ENCODE measurements at places on chromosomes 1 and 21. TPM values are rescaled to one million over a fixed set of nuclear protein-coding genes. Genes with fewer than 3 reads are reported as not detected.

Gene FCRL4
- not detected for total RNA-seq

Gene PLA2G2F
- total RNA-seq, result not detected

Gene FCGR3B
- 0.13 TPM for total RNA-seq

Gene PLCH2
- total RNA-seq, result 0.35 TPM

Gene PROX1
- 6.9 TPM for total RNA-seq

Gene GPR61
- 1.4 TPM for total RNA-seq

Gene NTMT2
- total RNA-seq, result 1.8 TPM

Gene TRPM2
- 0.89 TPM for total RNA-seq

All from muscle of leg (tissue), 16 donors.